ENCODE measurements at places on chromosomes 6 and 20.

DNA sequence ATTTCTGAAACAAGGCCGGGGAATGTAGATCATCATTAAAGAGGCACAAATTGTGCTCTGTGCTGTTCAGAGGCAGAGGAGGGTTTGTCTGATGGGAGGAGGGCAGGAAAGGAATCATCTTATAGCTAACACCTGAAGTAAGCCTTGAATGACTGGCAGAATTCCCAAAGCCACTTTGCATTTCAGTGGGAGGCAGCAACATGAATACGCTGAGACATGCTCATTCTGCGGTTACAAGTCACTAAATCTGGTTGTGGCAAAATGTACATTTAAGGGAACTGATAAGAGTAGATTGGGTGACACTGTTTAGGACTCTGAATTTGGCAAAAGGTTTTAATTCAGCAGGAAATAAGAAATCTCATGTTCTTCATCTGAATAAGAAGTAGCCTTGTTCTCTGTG lies 4.4 kb upstream of the COL19A1 start:
- no peak for DNase-seq

DNA sequence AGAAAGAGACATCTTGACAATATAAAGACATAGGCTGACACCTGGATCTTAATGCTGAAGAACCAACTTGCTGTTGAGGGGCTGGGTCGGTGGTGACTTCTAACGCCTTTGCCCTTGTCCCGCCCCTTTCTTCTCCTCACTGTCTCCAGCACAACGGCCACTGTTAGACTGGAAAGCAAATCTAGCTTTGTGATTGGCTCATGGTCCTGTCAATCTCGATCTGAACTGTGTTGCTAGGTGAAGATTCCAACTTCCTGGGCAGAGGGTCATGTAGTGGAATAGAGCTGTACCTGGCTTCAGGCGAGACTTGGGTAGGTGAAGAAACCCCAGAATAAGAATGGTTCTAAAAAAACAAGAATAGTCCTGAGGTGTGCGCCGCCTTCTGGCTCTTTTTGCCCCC lies at the start of gene PGK2:
Gene PGK2 (minus strand): TSS at position 110 of the 400 bp plus-strand sequence. CDS start 98 bp downstream, at position 12.
- no peak for DNase-seq

DNA sequence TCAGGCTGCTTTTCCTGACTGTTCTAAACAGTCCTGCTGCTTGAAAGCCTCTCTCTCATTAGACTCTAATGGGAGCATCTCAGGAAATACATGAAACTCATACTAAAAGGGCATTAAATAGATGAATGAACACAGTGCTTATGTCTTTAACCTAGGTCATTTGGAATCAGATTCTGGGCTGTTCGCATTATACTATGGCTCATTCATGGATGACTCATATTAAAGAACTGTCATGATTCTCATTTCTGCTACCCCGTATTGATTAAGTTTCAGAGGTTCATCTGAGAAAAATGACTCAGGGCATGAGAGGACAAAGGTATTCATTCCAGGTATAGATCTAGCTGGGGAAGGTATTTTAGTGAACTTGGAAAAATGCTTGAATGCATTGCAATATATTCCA lies 335.5 kb downstream of the GJA1 start:
- DNase-seq: no peak

GRCh38 chr6:7292596-7293255 lies 20.3 kb downstream of the SSR1 start:
- no peak for DNase-seq

DNA sequence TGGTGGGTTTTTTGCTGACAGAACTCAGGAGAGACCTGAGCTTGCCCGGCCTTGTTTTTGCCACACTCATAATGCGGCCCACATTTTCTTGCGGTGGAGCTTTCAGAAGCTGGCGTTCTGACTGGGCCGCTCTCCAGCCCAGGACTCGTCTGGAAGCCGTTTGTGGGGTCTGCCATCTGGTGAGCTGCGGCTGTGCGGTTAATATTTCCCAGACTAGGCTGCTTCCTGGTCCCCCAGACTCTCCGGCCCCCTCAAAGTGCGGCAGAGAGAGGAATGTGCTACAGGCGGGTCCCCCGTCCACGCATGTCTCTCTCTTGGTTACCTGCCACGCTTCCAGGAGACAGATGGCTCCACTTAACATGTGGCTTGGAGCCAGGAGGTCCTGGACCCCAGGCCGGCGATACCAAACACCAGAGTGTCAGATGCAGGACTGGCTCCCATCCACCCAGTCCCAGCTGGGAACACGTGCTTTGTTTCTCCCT lies 128.9 kb upstream of the PMEPA1 start:
- no peak for DNase-seq

GRCh38 chr20:26163890-26164289 lies 467.2 kb upstream of the ZNF337 start:
- no peak for DNase-seq

- DNase-seq: no peak
Measured at GRCh38 chr20:57774951-57775350, 65.1 kb upstream of the PMEPA1 start.

DNA sequence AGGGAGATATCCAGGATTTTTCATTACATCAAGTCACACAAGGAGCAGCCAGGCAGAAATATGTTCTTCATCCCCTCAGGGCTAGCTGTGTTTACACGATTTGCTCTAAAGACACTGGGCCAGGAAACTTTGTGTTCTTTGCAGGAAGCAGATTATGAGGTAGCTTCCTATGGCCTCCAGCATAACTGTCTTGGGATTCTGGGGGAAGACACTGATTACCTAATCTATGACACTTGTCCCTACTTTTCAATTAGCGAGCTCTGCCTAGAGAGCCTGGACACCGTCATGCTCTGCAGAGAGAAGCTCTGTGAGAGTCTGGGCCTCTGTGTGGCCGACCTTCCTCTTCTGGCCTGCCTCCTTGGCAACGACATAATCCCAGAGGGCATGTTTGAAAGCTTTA lies 11.2 kb downstream of the FAM120B start:
- DNase-seq: no peak

GRCh38 chr6:47306887-47307286 lies 2.8 kb downstream of the TNFRSF21 start:
- DNase-seq: no peak

- no peak for DNase-seq
Measured at GRCh38 chr6:40634429-40634828, 47.3 kb upstream of the LRFN2 start.

GRCh38 chr6:154232013-154232910 lies 124.3 kb downstream of the IPCEF1 start:
- DNase-seq: no peak

DNA sequence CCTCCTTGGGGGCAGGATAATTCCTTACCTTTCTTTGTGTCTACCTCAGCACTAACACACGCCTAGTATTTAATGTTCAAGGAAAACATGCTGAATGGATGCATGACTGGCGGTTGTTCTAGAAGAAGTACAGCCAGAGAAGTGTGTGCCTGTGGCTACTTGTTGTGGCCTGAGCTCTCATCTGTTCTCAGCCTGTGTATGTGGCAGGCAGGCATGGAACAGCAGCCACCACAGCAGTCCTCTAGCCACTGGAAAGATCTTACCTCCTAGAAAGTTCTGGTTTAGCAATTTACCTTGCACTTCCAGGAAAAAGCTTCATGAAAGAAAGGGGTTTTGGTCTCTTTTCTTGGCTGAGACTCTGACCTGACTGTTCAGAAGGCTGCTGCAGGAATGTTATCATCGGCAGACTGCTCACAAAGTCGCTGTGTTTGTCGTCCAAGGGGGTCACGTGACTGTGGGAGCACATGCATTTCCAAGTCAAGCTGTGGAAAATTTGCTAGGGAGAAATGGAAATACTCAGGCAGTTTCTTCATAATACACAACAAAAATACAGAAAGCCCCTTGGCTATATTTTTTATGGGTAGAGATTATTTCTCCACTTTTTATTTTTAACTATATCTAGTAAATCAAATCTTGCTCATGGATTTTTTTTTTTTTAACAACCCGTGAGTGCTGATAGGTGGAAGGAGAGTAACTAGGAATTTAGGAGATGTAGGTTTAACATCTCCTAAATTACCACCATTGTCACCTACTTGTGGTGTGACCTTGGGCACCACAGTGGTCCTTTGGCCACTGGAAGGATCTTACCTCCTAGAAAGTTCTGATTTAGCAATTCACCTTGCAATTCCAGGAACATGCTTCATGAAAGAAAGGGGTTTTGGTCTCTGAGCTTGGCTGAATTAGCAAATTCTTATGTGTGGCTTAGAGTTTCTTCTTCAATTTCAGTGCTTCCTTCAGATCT lies 110.8 kb upstream of the GPR6 start:
- no peak for DNase-seq

- no peak for DNase-seq
Measured at GRCh38 chr20:46230801-46231282, 77.5 kb downstream of the CDH22 start.

DNA sequence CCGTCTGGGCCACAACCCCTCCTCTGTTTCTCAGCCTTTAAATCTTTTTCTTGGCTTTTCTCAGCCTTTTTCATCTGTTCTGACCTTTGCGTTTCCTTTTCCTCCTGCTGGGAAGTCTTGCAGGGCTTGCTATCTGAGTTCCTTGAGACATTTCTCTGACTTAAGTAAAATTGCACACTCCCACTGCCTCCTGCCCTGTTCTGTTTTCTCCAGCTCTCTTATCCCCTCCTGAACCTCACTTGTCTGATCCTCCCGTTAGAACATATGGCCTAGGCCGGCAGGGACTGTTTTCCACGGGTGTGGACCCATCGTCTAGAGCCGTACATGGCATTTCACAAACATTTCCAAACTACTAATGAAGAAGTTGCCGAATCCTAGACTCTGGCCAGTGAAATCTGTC lies 63.0 kb downstream of the ARID1B start:
- DNase-seq: no peak

DNA sequence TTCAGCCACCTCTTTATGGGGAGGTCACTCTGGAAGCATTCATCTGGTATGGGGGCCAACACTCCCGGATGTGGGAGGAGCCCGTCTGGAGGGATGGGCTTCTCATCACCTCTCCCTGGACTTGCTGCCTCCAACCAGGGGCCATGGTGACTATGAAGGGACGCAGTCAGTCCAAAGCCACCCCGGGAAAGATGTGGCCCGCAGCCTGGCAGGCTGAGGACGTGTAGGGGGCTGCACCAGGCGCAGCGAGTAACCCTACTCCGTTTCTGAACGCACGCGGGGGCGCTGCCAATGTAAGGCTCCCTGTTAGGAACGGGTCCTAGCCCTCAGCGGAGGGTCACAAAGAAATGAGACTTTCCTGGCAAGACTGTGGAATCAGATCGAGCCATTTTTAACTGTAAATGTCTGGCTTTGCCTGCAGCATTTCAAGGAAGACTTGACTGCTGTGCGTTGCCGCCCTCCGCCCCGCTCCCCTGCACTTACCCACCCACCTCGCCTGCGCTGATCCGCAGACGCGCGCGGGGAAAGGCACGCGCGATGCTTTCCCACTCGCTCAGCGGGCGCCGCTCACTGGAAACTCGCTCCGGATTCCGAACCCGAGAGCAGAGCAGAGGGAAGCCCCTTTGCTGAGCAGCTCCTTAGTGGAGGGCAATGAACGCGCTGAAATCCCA lies 55.1 kb downstream of the IL20RA start:
- no peak for DNase-seq

DNA sequence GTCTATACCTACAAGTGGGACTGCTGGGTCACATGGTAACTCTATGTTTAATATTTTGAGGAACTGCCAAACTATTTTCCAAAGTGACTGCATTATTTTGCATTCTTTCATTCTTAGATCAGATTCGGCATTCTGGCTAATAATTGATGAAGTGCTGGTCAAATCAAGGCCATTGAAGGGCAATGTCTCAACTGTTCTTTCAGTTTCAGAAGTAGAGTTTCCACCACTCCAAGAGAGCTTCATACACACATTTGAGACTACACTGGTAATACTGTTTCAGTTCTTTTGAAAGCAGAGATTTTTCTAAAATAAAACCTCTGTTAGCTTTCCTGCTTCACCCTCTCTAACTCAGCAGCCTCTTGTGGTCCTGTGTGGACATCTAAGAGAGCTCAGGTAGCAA lies 154.5 kb downstream of the CFAP61 start:
- DNase-seq: no peak

- no peak for DNase-seq
Measured at GRCh38 chr6:106739387-106739786, 110.0 kb downstream of the QRSL1 start.

- DNase-seq: no peak
Measured at GRCh38 chr6:15317934-15318902, 72.3 kb downstream of the JARID2 start.

GRCh38 chr6:16344756-16345155 lies 106.4 kb downstream of the GMPR start:
- no peak for DNase-seq

GRCh38 chr6:149139782-149140136 lies 177.8 kb upstream of the TAB2 start:
- DNase-seq: no peak

- DNase-seq: no peak
Measured at GRCh38 chr6:158068893-158069799, 87.5 kb downstream of the SYNJ2 start.

GRCh38 chr6:22612236-22612635 lies 42.9 kb downstream of the HDGFL1 start:
- no peak for DNase-seq

- no peak for DNase-seq
Measured at GRCh38 chr6:53441035-53441493, 92.3 kb upstream of the ELOVL5 start.

GRCh38 chr20:51396365-51396909 lies 146.1 kb downstream of the NFATC2 start:
- no peak for DNase-seq

DNA sequence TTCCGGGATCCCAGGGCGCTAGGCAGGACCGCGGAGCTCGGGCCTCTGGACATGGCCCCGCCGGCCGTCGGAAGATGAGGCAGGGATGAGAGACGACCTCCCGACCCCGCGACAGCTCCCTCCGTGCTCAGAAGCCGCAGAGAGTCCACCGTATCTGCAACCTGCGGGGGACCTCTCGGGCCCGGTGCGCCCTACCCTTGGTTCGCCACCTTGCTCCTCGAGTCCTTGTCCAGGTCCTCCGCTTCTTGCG lies 301 bp downstream of the PPP1R3D start:
- DNase-seq: no peak

DNA sequence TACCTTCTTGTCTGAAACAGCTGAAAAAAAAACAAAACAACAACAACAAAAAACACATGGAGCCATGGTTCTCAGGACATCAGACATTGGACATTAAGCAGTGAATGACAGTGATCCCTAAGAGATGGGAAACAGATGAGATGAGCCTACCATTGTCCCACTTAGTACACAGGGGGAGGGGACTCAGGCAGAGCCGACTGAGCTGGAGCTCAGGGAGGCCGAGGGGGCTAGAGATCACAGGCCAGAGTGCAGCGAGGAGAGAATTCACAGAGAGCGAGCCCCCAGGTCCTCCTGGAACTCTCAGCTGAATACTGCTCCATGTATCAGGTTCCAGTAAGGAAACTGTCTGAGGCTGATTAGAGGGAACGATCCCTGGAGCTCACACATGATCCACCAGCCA lies 134.6 kb downstream of the GRM4 start:
- no peak for DNase-seq

DNA sequence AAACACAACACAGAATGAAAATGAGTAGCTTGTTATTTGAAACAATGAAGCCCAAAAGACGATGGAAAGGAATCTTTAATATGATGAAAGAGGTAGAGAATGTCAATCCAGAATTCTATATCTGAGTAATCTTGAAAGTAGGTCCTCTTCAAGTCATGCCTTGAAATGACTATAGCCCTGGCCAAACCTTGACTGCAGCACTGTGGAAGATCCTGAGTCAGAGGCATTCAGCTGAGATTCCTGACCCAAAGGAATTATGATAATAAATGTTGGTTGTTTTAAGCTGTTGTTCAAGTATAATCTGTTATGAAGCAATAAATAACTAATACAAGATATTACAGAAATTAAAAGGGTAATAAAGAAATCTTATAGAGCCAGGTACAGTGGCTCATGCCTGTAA lies 64.8 kb downstream of the IBTK start:
- DNase-seq: no peak

- DNase-seq: peak; percentile 19
Measured at GRCh38 chr20:38685853-38686473, 38.3 kb upstream of the SLC32A1 start.
